Astrocyte of the hippocampus (primary cell): ENCODE measurements at places on chromosomes 13 and 19.
A peak's percentile ranks its signal among the peaks of the same experiment; 100 is the strongest.

- DNase-seq = peak; percentile 50
Observed at GRCh38 chr19:41882568-41883462, at the start of gene ARHGEF1. Gene ARHGEF1 (plus strand): TSS chr19:41883184. CDS start chr19:41888083, 4,899 bp downstream.

DNA sequence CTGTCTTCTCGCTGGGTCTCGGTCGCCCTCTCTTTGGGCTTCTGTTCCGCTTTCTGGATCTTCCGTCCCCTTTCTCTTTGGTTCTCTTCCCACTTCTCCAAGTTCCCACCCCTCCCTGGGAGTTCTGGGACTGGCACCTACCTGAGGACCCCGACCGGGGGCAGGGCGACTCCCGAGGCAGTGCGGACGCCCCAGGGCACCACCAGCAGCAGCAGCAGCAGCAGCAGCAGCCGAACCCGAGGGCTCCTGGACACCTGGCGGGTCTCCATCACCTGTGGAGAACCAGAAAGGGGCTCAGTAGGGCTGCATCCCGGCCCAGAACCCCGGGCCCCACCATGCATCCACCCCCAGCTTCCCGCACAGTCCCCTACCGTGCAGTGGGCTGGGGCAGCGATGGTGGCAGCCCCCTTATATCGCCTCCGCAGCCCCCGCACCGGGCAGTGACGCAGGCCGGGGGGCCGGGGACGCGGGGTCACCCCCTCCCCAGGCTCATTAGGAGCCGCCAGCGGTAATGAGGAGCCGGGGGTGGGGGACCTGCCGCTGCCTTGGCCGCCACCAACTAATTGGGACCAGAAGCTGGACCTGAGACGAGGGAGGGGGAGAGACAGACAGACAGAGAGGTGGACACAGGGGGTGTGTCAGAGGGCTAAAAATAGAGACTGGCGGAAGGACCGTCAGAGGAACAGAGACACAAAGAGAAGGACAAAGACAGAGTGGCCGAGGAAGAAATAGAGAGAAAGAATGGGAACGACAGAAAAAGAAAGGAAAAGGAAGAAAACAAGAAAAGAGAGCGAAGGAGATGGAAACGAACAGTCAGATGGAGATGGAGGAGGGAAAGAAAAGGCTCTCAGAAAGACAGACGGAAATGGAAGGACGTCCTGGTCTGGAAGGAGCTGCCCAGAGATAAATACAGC, at the start of gene PTH2:
PTH2 (minus strand) TSS at position 371 of the 914 bp plus-strand sequence; CDS start at position 269, 102 bp downstream.
- no peak for DNase-seq

DNA sequence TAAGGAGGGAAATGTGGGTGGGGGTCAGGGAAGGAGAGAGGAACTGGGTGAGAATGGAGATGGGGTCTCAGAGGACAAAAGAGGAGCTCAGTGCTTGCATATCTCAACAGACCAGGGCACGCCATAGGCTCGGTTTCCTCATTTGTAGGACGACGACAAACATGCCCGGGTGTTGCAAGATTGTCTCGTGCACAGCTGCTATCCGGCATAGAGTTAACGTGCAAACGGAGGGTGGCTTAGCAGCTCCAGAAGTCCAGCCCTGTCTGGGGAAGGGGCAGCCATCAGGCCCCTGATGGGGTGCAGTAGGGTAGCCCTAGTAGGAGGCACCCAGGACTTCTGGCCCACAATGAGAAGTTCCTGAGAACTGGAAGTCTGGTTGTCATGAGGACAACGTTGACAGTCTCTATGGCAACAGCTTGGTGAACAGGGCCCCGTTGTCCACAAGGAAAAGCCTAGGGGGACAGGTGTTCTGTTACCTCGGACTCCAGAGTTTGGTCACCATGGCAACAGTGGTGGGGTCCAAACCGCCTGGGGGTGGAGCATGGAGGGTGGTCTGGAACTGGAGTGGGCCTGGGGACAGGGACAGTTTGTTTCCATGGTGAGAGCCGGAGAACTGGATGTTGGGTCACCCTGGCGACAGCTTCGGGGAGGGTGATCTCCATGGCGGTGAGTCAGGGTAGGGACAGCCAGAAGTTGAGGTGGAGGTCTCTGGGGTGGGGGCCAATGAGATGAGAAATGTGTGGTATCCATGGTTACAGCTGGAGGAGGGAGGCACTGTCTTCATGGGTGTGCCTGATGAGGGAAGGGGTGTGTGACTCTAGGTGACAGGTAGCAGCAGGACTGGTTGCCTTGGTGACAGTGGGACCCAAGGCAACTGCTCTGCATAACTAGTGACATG, 16.8 kb downstream of the TM6SF2 start:
- no peak for DNase-seq

DNA sequence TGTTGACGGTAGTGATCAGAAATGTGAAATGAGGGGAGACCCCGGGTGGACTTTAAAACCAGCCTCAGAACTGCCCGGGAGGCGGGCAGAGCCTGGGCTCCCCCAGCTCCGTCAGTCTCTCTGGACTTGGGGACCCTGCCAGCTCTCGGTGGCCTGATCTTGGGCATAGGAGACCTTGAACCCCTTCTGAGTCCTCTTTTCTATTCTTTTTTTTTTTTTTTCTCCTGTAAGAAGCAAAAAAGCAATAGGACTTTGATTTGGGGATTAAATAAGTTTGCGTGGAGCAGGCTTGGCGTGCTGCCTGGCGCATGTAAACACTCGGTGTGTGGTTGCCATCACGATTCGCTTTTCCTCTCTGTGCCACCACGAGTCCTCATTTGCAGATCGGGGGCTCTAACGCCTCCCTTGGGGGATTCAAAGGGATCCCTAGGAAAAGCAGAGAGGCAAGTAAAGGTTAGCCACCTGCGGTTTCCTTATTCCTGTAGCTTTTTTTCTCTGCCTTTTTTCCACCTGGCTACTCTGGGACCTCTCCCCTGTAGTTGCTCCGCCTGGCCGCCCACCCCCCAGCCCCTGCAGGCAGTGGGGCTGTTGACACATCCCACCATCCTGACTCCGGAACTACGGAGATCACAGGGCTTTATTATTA, 1.3 kb downstream of the SAFB start:
- DNase-seq = peak; percentile 65

GRCh38 chr13:99932912-99933311, 38.7 kb downstream of the ZIC5 start:
- no peak for DNase-seq

DNA sequence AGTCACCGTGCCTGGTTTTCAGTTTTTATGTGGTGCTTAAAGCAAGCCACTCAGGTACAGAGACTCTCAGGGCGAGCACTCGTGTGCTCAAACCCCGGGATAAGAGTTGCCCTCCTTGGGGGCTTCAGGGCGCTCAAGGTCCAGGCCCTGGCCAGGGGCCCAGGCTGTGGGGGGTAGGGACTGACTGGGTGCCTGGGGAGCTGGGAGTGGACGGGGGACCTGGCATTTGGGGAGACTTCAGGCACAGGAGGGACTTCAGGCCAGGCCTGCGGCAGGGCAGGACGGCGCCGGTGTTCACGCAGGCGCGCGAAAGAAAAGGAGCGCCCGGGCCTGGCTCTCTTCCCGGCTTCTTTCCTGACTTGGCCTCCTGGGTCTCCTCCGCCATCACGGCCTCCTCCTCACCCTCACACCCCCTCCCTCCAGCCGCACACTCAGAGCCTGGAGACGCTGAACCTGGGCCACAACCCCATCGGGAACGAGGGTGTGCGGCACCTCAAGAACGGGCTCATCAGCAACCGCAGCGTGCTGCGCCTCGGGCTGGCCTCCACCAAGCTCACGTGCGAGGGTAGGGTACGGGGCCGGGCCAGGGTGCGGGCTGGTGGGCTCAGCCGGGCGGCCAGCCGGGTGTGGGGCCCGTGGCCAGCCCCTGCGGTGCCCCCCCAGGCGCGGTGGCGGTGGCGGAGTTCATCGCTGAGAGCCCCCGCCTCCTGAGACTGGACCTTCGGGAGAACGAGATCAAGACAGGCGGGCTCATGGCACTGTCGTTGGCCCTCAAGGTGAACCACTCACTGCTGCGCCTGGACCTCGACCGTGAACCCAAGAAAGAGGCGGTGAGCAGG, 16.1 kb downstream of the NKPD1 start:
- DNase-seq = no peak

DNA sequence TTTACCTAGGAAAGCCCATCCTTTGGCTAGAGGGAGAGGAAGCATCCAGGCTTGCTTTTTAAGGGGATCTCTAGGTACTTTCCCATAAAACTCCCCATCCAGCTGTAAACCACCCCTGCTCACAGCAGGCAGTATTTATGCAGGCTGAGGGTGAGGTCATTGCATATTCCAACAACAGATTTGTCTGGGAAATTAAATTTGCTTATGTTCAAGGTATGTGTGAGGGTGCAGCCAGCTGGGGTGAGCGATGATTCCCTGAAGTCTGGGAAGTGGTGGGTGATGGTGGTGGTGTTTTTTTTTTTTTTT, 96.3 kb upstream of the C1QTNF9B start:
- no peak for DNase-seq

- no peak for DNase-seq
Observed at GRCh38 chr19:10189616-10190015, 5.1 kb downstream of the DNMT1 start.

DNA sequence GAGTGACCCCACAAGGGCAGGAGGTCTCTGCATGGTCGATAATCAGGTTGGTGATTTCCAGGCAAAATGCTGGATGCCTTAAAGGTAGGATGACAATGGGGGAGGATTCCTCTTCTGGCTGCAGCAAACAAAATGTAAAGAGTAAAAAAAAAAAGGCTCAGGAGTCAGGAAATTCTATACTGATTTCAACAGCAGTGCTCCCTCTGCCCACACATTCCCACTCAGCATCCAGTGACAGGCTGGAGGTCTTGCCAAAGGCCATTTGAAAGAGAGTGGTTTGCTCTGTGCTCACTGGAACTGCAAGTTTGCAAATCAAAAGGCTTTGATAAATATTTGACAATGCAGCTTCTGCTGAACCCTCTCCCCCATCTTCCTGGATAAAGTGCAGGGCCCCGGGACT, 135.4 kb downstream of the TNFRSF19 start:
- no peak for DNase-seq

- peak; percentile 15 for DNase-seq
Observed at GRCh38 chr13:75963302-75963701, 327.2 kb downstream of the LMO7 start.

- DNase-seq = peak; percentile 24
Observed at GRCh38 chr13:108176685-108177274, 38.6 kb downstream of the LIG4 start.

GRCh38 chr13:36840718-36841250, 21.8 kb downstream of the RFXAP start:
- no peak for DNase-seq

GRCh38 chr19:17579661-17580244, 24.3 kb downstream of the COLGALT1 start:
- DNase-seq = peak; percentile 52

GRCh38 chr19:7533281-7533885, 2.1 kb upstream of the PNPLA6 start:
- DNase-seq = peak; percentile 56

- peak; percentile 42 for DNase-seq
Observed at GRCh38 chr19:12163826-12164225, 930 bp downstream of the ZNF136 start.

DNA sequence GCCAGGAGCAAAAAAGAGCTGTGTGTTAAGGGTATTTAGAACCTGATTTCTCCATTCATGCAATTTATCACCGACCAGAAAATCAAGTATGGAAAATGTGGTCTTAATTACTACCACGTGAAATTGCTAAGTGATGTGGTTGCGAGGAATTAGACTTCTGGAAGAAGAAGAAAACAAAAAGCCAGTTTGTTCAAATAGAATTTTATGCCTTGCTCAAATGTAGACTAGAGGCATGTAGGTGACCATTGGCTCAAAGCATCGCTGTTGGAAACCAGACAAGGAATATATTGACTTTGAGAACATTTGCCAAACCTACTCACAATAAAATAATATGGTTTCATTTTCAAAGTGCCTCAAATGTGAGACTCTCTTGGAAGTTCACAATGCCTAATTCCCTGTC, 57.3 kb upstream of the LRCH1 start:
- no peak for DNase-seq

DNA sequence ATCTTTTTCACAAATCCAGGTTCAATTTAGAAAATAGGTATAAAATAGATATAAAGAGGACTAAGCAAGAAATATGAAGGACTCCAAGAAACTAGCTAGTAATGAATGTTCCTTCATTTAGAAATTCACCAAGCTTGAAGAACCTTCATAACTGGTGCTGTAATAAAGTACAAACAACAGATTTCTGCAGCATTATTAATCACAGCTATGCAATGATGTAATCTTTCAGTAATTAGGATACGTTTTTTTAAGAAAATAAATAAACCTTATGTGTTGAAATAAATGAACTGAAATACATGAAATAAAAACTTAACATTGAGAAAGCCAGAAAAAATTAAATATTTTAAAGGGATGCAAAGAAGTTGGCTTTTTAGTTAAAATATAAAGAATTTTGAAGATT, 236.1 kb downstream of the RGCC start:
- no peak for DNase-seq

- DNase-seq = peak; percentile 53
Observed at GRCh38 chr13:57630661-57631595, 616 bp upstream of the PCDH17 start.

- DNase-seq = peak; percentile 36
Observed at GRCh38 chr13:48160606-48161278, 65.8 kb upstream of the MED4 start.

DNA sequence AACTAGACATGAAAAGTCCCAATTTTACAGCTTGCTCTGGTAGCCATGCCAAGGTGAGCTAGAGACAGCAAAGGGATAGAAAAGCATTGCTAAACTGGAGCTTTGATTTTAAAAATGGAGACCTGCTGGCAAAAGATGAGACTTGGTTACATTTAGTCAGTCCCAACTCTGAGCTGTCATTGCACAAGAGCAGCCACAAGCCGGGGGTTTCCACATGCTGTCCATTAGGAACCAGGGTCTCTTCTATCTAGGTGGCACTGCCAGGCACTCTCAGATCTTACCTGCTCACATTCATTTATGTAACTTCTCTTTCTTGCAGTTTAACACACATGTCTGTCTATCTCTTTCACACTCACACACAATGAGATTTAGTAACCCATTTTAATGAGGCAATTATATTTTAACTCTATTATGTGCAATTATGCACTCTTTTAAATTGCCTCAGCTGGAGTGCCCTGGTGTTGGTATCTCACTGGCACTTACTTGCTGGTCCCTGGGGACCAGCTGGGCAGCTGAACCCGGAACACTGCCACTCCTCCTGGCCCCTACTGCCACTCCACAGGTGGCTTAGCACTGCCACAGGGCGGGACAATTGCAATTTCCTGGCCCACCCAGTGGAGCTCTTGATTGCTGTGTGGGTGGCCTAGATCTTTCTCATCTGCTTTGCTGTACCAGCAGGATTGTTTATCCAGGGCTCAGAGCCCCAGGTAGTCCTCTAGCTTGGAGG, 112.5 kb downstream of the COG6 start:
- DNase-seq = no peak

DNA sequence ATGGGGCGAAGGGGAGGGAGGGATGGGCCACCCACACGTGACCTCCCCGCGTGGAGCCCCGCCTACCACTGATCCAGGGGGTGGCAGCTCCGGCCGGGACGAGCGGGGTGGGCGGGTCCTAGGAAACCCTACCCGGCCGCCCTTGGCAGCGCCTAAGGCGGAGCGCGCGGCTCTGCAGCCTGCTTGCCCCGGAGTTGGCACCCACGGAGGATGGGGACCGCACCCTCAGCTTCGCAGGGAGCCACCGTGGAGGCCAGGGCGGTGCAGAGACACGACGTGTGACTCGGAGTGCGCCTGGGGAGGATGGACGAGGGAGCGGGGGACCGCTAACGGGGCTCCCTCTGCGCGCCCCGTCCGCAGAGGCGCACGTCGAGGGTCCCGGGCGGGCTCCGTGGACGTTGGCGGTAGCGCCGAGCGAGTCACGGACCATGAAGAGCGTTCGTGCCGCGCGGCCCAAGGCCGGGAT, at the start of gene RGS9BP:
RGS9BP (plus strand) TSS at position 129 of the 466 bp plus-strand sequence. CDS start 416 bp downstream, outside the sequence.
- DNase-seq = peak; percentile 68
